ENCODE measurements at places on chromosomes 6 and 20.
A peak's percentile ranks its signal among the peaks of the same experiment; 100 is the strongest.

GRCh38 chr6:148273962-148274752 lies 68.5 kb upstream of the SASH1 start:
- DNase-seq: peak; percentile 69

DNA sequence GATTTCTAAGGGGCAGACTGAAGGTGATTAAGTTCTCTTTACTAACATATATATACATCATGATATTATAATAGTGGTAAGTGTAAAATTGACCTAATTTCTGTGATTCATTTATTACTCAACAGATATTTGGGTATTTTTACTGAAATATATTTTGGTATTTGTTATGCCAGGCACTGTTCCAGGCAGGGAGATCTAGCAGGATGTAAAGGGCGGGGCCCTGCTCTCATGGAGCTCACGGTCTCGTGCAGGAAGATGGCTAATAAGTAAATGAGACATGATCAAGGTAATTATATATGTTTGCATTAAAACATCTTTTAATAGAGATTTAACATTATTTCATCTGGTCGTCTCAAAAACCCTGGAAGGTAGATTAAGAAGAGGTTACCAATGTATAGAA lies 27.7 kb downstream of the FAM50B start:
- no peak for DNase-seq

- DNase-seq: no peak
Measured at GRCh38 chr20:60086821-60087562, 128.8 kb downstream of the CDH26 start.

GRCh38 chr6:96469312-96469711 lies 52.3 kb upstream of the UFL1 start:
- no peak for DNase-seq

- peak; percentile 26 for DNase-seq
Measured at GRCh38 chr6:111710911-111711310, 105.2 kb upstream of the TRAF3IP2 start.

DNA sequence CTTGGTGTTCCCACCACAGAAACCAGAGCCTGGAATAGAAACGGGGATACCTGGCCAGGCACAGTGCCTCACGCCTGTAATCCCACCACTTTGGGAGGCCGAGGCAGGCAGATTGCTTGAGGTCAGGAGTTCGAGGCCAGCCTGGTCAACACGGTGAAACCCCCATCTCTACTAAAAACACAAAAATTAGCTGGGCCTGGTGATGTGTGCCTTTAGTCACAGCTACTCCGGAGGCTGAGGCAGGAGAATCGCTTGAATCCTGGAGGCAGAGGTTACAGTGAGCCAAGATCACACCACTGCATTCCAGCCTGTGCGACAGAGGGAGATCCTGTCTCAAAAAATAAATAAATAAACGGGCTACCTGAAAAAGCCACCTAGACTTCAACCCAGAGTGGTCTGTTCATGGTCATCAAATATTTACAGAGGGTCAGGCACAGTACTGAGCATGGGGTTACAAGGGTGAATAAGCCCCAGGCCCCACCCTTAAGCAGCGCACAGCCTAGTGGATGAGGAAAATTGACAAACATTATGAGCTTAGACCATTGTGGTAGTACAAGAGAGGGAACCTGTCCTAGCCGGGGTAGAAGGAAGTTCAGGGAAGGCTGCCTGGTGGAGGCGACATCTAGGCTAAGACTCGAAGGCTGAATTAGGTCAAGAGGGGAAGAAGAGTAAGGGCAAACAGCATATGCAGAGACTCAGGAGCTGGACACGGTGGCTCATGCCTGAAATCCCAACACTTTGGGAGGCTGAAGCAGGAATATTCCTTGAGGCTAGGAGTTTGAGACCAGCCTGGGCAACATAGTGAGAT lies 7.2 kb upstream of the PCIF1 start:
- no peak for DNase-seq

- no peak for DNase-seq
Measured at GRCh38 chr20:34302312-34302722, 838 bp downstream of the AHCY start.

DNA sequence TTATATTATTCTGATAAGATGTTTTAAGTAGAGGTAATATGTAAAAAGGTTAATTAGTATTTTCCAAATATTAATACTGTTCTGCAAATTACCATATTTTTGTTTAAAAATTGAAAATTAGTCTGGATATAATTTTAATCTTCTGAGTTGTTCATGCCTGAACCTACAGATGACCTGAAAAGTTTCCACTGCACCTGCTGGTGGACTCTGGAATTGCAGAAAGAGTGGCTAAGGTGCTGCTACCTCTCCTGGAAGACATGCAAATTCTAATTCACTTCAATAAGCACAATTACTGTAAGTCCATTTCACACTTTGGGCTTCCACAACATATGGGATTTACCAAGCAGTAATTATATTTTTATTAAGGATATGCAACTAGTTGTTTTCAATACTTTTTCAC lies 77.7 kb upstream of the OLIG3 start:
- no peak for DNase-seq

GRCh38 chr20:63498960-63499337 lies at the start of gene EEF1A2:
EEF1A2 (minus strand) TSS chr20:63499083; CDS start chr20:63497763, 1,320 bp downstream.
- DNase-seq: no peak

GRCh38 chr6:36980129-36980528 lies 5.9 kb downstream of the MTCH1 start:
- peak; percentile 15 for DNase-seq

DNA sequence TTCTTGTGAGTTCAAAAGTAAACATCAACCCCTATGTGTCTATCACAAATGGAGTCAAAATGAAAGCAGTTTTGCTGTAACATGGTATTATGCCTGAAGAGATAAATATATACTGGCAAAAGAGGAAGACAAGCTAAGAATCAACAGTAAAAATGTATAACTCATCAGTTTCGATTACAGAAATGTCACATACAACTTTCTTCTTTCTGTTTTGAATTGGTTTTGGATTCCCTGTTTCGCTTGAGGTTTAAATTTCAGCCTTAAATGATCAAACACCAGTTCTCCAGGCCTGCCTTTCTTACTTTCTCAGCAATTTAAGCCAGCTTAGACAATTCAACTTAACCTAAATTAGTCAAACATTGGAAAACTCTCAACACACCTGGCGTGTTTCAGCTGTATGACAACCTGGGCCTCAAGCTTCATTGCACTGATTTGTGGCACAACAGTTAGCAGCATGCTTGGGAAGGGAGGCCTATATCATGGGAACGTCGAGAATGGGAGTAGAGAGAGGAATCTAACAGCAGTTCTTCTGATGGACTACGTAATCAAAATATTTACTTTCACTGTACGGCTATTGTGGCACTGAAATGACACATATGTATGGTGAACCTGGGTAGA lies 51.9 kb upstream of the MARCKS start:
- DNase-seq: peak; percentile 53

DNA sequence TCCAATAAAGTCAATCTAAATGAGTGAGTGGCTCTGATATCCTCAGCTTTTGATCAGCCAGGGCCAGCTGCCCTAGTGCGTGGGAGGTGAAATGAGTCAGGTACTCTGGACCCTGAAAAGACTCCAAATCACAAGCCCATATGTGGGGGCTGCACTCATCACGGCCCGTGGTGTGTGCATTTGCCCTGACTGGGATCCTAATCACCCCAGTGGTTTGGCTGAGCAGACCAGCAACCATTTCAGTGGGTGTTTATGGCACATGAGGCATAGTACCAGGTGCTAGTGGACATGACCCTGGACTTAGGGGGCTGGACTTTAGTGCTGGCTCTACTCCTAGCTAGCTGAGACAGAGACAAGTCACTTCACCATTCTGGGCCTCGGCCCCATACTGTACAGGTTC lies 39.4 kb downstream of the SCML4 start:
- no peak for DNase-seq

DNA sequence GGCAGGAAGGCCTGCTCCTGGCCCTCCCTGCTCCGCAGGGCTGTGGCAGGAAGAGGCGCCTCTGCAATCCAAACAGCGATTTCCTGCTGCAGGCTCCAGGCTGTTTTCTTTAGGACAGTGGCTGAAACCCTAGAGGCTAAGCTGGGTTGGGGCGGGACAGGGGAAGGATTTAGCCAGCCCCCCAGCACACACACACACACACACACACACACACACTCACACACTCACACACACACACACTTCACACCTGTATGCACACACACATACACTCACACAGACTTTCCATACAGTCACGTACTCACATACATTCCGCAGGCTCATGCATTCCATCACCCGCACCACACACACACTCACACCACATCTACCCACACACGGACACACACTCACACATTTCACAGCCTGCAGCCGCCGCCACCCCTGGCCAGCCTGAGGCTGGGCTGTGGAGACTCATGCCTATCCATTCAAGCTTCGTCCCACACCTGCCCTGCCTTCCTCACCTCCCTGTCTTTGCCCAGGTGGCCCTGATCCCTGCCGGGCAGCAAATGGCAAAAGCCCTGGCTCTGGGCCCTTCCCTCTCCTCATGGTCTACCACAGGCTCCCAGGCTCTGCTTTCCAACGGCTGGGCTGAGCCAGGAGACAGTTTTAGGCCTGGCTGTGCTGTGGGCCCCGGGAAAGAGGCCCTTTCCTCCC lies 17.9 kb downstream of the MDFI start:
- DNase-seq: no peak

DNA sequence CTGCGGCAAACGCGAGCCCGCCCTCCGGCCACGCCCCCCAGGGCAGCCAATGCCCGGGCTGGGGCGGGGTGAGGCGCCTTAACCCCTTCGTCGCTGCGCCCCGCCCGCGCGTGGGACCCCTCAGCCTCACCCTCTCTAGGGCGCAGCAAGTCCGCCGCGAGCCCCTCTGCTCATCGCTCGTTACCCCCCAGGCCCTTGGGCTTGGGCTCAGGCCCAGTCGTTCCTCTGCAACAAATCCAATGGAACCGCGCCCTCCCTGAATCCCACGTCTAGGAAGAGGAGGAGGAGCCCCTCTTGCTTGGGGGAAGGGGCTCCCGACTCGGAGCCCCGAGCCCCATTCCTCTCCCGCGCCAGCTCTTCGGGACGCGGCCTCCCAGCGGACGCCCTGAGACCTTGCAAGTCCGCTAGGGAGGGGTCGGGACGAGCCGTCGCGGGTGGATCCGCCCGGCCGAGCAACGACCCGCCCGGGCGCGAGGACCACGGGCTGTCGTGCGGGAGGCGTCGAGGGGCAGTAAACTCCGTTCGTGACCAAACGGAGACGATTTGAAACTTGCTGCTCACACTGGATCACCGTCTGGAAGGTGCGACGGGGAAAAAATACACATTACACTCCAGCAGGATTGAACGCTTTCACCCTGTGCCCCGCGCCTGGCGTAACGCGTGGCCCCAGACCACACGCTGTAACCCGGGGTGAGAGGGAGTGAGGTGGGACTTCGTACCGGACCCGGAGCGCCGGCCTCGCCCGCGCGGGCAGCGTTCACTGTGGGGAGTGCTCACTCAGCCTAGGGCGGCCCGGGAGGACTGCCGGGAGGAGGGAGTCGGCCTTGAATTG lies 477 bp upstream of the LZTS3 start:
- DNase-seq: peak; percentile 75

- DNase-seq: no peak
Measured at GRCh38 chr6:106316375-106316766, 9.2 kb downstream of the ATG5 start.

GRCh38 chr20:59754551-59754950 lies 150.2 kb downstream of the PHACTR3 start:
- no peak for DNase-seq

DNA sequence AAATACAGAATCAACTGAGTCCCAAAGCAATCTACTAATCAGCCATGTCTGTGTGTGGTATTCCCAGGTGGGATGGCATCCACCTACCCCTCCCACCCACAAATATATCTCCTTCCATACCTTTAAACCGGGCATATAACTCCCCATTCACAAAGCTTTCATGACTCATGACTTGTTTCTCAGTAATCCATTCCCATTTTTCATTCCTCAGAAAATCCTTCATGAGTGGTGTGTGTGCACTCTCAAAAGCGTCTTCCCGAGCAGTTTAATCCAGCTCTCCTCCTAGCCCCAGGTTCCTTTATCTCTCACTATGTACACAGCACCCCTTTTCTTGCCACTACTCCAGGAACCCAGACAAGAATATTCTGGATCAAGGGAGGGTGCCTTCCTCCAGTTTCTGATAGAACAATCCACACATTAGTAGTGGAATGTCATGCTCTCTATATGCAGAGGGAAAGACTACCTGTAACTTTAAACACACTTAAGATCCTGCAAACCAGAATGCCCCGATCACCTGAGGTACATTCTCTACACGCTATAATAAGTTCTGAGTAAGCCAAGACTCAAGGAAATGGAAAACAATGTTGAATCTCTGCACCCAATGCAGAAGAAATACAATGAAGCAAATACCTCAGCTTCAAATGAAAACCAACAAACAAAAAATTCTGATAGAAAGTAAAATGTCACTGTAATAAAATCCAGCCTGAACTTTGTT lies 55.7 kb upstream of the IPCEF1 start:
- DNase-seq: no peak

GRCh38 chr6:35948725-35949124 lies 27.8 kb upstream of the SRPK1 start:
- DNase-seq: peak; percentile 1

- no peak for DNase-seq
Measured at GRCh38 chr6:142870787-142871415, 74.1 kb downstream of the HIVEP2 start.

DNA sequence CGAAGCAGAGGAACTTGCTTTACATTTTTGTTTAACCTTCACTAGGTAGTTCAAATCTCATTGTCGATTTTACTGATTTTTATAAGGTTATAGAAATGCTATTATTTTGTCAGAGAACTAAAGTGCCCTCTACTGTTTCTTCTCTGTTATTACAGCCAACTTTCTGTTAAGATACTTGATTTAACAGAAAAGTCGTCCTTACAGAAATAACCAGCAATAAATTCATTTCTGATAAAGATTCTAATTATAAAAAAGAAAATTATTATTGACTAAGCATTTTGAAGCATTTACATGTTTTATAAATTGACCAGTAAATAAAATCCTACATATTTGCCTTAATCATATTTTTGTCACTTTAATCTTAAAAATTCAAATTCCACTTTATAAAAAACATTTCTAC lies 60.8 kb downstream of the OGFRL1 start:
- DNase-seq: peak; percentile 63

DNA sequence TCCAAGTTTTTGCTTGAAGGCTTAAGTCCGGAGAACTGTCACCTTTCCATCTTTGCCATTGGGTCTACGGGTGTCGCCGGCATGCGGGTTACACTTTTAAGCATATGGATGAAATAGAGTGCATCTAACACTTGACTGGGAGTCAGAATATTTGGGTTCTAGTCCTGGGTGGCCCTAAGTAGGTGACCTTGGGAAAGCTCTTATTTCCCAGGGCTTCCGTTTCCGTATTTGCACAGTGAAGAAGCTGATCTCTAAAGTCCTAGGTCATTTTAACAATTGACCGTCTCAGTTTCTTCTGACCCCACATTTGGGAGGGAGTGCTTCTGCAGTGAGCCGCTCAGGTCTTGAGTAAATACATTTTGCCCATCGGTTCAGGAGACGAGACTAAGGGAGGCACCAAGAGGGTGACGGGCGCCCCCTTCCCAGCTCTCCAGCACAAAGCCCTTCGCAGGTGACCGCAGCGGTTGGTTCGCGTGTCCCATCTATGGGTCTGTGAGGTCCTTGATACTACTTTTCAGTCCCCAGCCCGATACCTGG lies 651 bp upstream of the BLTP3A start:
- peak; percentile 68 for DNase-seq

DNA sequence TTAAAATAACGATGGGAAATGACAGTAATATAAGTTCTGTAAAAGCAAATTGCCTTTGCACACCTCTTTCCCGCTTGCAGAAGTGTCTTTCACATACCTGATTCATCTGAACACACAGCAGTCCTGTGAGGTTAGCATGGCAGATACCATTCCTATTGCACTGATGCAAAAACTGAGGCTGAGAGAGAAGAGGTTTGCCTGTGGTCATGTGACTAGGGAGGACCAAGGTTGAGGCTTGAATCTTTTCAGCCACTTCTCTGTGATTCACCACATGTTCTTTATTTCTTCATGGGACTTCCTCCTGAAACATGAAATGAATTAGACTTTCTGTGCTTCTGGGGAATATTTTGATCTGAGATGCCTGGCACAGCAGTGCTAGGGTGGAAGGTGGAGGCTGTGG lies 92.9 kb downstream of the VEGFA start:
- no peak for DNase-seq

Measured in pons (tissue), 1 donor.